ENCODE measurements at places on chromosomes 7 and 10.

GRCh38 chr7:120805636-120806388 is 52.1 kb downstream of the TSPAN12 start:
- ATAC-seq = no peak

DNA sequence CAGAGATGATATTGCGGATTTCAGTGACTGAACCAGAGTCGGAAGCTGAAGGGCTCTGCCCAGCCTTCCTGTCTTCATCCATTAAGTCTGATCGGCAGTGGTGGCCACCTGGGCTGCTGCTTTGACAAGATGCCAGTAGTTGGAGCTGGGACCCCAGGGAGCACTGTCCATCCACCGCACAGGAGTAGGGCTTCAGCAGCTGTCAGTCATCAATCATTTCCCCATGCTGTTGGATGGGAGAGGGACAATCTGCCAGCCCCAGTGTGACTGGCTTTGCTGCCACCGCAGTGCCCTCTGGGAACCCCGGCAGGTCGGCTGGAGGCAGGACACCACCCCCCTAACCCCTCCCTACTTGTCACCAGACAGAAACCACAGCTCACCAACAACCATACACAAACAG is 23.0 kb upstream of the GPR146 start:
- no peak for ATAC-seq

- ATAC-seq = no peak
Observed at GRCh38 chr7:114153700-114154099, 234.9 kb upstream of the PPP1R3A start.

DNA sequence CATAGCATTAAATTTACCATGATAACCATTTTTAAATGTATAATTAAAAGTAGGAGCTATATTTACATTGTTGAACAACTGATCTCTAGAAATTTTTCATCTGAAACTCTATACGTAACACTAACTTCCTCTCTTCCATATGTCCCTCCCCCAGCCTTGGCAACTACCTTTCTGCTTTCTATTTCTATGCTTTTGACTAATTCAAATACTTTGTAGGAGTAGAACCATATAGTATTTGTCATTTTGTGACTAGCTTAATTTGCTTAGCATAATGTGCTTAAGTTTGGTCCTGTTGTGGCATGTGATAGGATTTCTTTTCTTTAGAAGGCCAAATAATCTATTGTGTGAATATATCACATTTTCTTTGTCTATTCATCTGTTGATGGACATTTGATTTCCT is 225.3 kb upstream of the POT1 start:
- no peak for ATAC-seq

DNA sequence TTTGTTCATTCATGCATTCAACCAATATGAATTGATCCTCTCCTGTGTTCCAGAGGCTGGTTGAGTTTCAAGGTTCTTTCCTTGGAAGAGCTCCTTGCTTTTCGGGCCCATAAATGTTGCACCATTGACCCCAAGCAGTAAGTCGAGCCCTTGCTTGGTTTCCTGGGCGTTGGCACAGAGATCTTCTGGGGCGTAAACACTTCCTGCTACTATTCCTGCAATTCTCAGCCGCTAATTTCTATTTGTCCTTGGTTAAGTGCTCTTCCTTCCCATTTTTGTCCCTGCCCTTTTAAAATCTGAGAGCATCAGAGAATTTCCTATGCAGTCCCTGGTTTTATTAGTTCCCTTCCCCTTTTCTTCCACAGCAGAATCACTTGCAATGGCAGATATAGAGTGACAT is 44.1 kb upstream of the ADRB1 start:
- ATAC-seq = no peak

DNA sequence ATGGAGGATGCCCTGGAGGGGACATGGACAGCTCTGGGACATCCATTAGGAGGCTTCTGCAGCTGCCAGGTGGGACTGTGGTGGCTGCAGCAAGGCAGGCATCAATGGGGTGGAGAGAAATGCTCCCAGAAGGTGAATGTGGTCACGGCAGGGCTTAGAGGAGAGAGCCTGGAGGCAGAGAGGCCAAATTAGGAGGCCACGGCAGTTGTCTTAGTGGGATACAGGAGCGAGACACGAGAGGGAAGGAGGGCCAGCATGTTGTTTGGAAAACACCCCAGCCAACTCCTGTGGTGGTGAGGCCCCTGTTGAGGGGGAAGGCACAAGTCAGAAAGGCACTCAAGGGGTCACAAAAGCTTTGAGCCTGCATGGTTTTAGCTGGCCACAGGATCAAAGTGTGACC is 14.6 kb upstream of the ECHDC3 start:
- ATAC-seq = no peak

DNA sequence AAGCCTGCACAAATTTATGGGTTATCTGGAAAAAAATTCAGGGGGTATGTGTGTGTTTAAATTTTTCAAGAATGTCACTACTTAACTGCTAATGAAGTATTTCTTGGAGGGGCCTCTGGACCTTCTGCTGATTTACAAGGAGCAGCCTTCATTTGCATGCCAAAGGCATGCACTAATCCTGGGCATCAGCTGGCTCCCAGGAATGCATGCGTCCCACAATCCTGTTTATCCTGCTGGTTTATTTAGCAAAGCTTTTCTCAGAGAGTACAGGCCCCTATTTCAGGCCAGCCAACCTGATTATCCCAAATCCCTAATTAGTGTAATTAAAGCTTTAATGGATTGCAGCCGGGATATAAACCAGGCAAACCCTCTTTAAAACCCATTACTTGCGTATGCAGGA is 170.4 kb downstream of the TAX1BP1 start:
- no peak for ATAC-seq

DNA sequence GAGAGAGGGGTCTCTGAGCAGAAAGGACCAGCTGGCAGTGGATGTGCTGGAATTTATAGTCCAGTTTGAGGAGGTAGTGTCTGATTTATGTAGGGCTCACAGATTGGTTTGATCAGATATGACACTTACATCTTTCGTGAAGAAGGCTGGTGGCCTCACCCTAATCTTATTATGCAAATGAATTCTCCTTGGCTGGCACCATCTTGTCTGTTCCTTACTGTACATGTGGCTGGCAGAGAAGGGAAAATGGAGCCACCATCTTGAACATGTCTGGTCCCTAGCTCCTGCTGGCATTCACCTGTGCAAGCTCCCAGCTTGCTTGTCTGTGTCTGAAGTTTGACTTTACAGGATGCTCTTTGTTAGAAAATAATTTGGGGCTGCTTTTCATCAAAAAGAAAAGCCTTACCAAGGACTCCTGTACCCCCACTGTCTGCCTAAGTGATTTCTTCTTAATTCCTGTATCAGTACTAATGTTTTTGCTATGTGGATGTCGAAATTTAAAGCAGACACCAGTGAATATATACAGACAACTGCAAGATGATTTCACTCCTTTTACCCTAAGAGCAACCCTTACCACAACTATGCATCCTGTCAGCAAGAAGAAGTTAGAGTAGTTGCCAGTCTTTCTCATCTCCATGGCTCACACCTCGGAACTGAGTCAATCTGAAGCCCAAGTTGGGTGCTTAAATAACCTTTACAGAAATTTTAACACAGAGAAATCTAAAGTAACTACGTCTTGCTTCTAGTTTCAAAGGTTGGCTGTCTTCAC is 322.0 kb upstream of the SEMA3D start:
- no peak for ATAC-seq

GRCh38 chr7:691361-692045 is 35.0 kb upstream of the DNAAF5 start:
- no peak for ATAC-seq

DNA sequence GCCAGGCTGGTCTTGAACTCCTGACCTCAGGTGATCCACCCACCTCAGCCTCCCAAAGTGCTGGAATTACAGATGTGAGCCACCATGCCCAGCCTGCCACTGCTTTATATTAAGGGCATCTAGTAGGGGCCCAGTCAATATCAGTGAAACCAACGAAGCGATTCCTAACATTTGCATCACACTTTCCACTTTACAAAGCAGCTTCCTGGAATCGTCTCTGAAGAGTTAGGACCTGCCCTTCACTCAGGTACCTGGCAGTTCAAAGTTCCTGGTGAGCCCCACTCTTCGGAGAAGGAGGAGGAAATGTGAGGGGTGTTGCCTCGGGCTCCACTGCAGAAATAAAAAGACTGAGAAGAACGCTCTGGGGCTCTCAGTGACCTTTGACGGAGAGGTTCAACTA is 31.1 kb upstream of the EZH2 start:
- no peak for ATAC-seq

DNA sequence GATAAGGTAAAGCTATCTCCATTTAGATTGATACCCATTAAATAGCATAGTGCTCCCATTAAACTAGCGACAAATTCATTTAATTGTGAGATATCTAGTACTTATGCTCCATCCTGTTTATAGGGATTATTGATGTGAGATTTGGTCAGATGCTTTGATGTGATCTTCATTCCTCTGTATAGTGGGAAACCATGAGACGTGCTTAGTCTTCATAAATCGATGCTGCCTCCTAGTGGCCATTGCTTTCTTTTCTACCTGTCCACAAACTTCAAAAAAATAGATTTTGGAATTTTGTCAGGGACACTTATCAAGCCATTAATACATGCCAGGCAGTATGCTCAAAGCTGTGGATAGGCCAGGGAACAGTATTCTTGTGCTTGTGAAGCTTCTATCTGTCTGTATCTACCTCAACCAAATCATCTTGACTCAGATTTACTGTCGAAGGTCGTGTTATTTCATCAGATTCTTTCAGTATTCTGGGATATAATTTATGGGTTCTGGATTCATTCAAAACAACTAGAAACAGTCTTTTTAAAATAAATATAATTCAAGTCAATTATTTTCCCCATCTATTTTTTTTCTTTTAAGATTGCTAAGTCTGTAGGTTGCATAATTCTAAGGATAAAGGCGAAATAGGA is 12.0 kb downstream of the LSM8 start:
- ATAC-seq = peak; percentile 62

GRCh38 chr10:69421611-69422308 is 5.0 kb upstream of the TACR2 start:
- ATAC-seq = no peak

- no peak for ATAC-seq
Observed at GRCh38 chr10:107701943-107702342, 537.4 kb upstream of the SORCS1 start.

GRCh38 chr10:28984431-28984830 is 304.4 kb upstream of the LYZL1 start:
- peak; percentile 33 for ATAC-seq

GRCh38 chr10:69577268-69578232 is 4.3 kb upstream of the NEUROG3 start:
- ATAC-seq = no peak

- ATAC-seq = no peak
Observed at GRCh38 chr10:117488004-117488403, 54.5 kb upstream of the EMX2 start.

GRCh38 chr7:39688611-39689480 is 65.5 kb downstream of the RALA start:
- no peak for ATAC-seq

DNA sequence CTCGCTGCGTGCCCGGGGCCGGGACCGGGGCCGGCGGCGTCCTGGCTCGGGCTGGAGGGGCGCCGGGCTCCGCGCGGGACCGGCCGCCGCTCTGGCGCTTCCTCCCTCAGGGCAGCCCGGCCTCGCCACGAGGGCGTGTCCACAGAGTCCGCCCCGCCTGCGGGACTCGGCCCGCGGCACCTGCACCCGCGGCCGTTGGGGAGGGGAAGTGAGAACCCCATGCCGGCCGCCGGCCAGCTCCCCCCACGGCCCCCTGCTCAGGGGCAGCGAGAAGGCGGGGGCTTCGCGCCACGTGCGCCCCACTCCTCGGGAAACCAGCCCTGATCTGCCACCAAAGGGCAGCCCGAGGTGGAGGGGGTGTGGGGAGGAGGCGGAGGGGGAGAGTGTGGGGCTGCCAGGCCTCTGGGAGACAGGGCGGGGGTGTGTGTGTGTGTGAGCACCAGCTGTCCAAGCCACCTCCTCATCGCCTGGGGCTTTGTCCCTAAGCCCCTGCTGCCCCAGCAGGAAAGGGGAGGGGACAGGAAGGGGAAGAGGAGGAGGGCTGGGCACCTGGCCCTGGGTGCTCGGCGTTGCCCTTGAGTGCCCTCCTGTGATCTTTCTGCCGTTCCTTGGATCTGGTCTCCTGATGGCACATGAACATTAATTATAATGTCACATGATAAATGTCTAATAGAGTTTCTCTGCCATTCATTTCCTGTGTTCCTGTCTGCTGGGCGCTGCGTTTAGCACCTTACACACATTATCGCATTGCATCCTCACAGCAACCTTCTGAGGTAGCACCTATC is at the start of gene PIK3AP1:
Gene PIK3AP1 (minus strand): TSS at position 93 of the 785 bp plus-strand sequence. CDS start 120 bp downstream, outside the sequence.
- ATAC-seq = peak; percentile 79

DNA sequence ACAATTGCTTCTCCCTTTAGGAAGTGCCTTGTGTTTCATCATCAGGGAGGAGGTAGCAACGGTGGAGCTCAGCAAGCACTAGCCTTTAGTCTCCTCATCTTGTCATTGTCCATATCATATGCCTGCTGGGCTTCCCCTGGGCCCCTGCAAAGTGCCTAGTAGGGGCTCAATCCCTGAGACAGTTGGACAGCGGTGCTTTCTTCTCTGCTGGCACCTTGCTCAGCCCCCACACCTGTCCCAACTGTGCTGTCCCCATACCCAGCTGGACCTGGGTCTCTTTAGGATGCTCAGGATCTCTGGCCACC is 5.5 kb downstream of the SMARCD3 start:
- ATAC-seq = no peak

GRCh38 chr10:13555884-13556510 is 27.2 kb upstream of the BEND7 start:
- no peak for ATAC-seq

GRCh38 chr7:107902381-107902780 is 11.4 kb downstream of the DLD start:
- no peak for ATAC-seq

DNA sequence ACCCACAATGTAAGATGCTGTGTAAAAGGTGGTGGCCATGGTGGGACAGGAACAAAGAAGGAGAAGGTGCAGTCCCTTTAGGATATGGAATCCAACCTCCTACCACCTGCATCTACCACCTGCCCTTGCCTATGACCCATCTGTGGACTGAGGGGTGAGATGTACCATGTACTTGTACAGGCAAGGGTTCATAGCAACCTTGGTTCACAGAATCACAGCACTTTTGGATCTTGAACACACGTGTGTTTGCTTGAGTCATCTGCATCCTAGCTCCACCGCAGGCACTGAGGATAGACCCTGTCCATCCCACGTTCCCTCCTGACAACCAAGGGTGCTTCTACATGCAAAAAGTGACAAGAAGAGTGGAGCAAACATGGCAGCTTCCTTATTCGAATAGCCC is 162.3 kb downstream of the GFRA1 start:
- no peak for ATAC-seq

DNA sequence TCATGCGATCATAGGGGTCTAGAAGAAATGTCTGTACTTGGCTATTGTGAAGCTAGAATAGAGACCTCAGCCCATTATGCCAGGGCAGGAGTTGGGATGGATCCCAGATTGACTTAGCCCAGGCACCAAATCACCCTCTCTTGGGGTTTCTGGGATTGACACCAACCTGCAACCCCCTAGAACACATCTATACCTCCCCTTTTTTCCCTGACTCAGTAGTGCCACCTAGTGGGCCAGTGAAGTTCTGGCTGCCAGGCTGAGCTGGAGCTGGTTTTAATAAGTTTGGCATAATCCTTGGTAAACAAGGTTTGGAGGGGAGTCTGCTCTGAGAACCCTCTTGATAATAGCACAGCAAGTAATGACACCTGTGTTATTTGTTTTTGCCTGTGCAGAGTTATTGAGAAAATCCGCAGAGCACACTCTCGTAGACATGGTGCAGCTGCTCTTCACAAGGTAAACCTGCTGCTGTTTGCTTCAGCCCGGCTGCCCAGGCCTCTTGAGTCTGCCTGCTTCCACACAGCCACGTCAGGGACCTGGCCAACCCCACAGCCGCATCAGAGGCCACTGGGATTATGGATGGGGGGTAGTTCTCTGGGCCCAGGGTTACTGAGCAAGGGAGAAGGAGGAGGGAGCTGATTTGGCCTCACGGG is 43.3 kb upstream of the NFKB2 start:
- ATAC-seq = no peak

- ATAC-seq = no peak
Observed at GRCh38 chr7:8480527-8480926, 47.1 kb downstream of the NXPH1 start.
